ENCODE measurements at places on chromosomes 2 and 18. TPM values are rescaled to one million over a fixed set of nuclear protein-coding genes. Genes with fewer than 3 reads are reported as not detected.

The TDRD15 gene
- total RNA-seq = not detected

DNA sequence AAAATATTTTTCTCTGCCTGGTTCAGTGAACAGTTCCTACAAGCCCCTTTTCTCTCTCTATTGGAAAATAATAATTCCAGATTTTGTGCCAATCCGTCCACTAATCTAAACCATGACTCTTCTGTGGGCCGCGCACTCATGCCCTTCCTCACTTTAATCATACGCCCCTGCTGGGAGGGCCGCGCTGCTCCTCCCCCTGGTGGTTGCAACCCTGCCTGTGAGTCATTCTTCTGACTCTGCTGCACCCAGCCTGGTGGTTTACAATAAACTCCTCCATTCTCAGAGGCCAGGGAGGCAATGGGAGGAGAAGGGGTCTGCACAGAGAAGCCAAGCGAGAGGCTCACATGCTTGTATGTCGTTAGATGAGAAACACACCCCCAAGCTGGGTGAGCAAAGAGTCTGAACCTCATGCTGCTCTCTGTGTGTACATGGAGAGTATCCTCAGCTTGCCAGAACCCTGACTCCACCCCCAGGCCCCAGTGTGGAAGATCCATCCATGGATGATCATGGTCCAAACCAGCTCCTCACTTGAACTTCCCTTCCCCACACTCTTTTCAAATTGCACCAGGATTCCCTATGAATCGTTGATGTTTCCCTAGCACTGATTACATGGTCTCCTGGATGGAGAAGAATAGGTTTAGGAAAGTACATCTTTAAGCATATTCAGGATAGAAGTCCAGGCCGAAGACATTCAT, 228.9 kb downstream of the ANKRD30B start:
- DNase-seq = peak; percentile 93

DNA sequence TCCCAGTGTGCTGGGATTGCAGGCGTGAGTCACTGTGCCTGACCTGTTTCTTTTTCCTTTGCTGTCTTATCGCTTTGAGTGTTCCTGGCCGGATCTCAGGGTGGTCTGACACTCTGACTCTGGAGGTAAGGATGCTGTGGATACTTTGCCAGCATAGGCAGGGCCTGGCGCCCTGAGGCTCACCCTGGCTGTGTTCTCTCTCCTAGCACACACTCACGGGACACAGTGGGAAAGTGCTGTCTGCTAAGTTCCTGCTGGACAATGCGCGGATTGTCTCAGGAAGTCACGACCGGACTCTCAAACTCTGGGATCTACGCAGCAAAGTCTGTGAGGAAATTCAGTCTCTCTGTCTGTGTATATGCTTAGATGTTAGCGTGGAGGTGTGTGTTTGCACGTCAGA, 18.0 kb upstream of the SAG start:
- DNase-seq = no peak

The CXCR1 gene
- not detected for total RNA-seq

GRCh38 chr2:236517251-236518031, 52.2 kb upstream of the ACKR3 start:
- DNase-seq = no peak

The TEX261 gene
- total RNA-seq = 36.8 TPM

The TUBA3D gene
- total RNA-seq = not detected

The CIB4 gene
- total RNA-seq = not detected

DNA sequence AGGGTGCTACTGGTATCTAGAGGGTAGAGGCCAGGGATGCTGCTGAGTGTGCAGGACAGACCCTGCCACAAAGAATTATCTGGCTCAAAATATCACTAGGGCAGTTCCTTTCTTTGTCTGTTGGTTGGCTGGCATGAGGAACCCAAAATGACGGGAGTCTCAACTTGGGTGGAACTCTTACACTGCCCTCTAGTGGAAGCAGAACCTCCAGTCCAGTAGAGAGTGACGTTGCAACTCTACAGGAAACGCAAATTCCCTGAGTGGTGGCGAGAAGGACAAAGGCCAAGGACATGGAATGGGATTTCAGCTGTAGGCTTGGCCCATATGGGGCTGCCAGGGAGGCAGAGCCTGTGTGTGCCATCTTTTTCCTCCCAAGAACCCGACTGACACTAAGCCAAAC, 47.1 kb downstream of the COPS8 start:
- DNase-seq = no peak

GRCh38 chr2:39107156-39107555, 13.7 kb downstream of the SOS1 start:
- DNase-seq = peak; percentile 84

- no peak for DNase-seq
These were observed 42.3 kb upstream of the ALPP start for GRCh38 chr2:232336241-232336736.

- no peak for DNase-seq
These were observed 95.2 kb downstream of the TTC32 start for GRCh38 chr2:19806591-19806990.

DNA sequence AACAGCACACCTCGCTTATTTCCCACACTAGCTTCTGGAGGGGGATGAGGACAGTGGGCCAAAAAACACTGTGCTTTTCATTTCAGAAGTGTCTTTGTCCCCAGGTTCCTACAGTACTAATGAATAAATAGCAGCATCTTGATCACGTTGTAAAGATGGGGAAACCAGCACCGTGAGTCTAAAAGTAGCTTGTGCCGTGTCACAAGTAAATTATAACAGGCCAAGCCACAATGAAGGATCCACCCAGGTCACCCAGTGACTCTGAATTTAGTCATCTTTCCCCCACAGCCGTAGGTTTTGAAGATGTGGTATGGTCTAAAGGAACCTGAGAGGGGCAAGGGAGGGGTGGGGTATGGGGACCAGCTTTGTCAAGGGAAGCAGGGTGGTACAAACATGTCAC, 8.8 kb downstream of the FZD7 start:
- DNase-seq = no peak

GRCh38 chr2:167550448-167550847, 662.2 kb downstream of the XIRP2 start:
- DNase-seq = no peak

The FSIP2 gene
- under 0.01 TPM for total RNA-seq

The MAPRE3 gene
- total RNA-seq = 6.5 TPM

Measured in osteoblast (primary cell).